ENCODE measurements at places on chromosomes 16 and 17.

GRCh38 chr17:7476494-7476893 lies 2.9 kb downstream of the ZBTB4 start:
- DNase-seq: peak; percentile 59

DNA sequence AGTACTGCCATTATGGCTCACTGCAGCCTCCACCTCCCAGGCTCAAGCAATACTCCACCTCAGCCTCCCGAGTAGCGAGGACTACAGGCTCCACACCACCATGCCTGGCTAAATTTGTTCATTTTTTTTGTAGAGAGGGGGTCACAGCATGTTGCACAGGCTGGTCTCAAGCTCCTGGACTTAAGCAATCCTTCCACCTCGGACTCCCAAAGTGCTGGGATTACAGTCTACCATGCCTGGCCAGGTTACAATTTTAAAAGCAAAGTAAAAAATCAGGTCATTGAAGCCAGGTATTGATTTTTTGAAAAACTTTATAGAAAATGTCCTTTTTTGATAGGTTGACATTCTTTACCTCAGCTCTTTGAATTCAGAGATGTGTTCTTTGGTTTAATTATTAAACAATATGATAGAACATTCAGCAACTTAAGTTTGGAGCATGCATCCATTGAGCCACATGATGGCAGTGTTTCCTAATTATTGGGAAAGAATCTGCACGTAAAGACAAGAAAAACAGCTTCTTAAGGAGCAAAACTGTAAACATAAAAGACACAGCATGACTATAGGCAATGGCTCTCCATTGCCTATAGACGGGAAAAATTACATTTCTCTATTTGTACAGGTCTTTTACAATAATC lies 1.7 kb upstream of the SLC16A11 start:
- DNase-seq: peak; percentile 92

GRCh38 chr16:1297018-1297696 lies 12.3 kb upstream of the UBE2I start:
- peak; percentile 23 for DNase-seq

DNA sequence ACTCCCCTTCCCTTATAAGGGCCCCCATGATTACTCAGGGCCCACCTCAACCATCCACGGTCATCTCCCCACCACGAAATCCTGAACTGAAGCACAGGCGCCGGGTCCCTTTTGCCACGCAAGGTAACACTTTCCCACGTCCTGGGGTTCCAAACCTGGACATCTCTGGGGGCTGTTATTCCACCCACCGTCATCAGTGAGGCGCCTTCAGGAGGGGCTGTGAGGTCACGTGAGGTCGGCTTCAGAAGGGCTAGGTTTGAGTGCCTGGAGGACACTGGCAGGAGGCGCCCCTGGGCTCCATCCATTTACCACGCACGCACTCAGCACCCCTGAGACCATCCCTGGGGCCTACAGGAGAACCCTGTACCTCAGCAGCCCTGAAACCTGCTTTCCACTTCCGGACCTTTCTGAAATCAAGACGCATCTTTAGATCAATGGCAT lies 4.1 kb downstream of the CD2BP2 start:
- DNase-seq: no peak

DNA sequence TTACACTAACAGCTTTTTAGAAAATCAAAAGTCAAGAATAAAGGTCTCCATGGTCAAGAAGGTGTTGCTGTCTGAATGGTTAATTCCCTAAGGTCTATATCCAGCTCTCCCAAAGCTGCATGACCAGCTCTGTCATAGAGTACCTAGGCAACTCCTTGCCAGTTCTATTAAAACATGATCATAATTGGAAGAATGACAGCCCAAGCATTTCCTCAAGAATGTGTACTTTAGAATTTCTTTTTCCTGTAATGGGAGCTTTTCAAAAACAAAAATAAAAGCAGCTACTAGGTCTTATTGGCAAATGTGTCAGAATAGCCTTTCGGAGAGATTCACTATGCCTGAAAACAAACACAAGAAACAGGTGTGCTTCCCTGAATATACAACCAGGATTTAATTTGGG lies 7.9 kb downstream of the SPOP start:
- DNase-seq: no peak
